GM23248 (cell line): ENCODE measurements at places on chromosomes 1 and 21.

DNA sequence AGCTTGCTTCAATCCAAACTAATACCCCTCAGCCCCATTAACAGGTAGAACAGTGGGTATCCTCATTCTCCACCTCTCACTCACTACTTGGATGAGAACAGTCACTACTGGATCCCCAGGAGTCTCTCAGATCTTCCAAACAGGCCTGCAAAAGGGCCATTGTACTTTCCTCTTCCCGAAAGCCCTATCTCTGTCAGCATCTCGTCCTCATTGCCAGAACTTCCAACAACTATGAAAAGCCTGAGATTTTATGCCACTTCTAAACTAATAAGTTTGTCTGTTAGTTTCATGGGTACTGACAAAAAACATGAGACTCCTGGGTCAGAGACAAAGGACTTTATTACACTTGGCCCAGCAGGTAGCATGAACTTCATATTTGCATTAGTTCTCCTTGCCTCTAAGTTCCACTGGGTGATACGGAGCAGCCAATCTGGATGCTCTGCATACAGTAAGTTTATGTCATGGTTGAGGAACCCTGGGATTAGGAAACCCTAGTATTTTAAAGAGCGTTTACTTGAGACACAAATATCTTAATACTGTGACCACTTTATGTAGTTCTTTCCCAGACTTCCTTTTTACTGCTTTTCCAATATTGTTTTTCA, 38.1 kb downstream of the VANGL2 start:
- DNase-seq = no peak

DNA sequence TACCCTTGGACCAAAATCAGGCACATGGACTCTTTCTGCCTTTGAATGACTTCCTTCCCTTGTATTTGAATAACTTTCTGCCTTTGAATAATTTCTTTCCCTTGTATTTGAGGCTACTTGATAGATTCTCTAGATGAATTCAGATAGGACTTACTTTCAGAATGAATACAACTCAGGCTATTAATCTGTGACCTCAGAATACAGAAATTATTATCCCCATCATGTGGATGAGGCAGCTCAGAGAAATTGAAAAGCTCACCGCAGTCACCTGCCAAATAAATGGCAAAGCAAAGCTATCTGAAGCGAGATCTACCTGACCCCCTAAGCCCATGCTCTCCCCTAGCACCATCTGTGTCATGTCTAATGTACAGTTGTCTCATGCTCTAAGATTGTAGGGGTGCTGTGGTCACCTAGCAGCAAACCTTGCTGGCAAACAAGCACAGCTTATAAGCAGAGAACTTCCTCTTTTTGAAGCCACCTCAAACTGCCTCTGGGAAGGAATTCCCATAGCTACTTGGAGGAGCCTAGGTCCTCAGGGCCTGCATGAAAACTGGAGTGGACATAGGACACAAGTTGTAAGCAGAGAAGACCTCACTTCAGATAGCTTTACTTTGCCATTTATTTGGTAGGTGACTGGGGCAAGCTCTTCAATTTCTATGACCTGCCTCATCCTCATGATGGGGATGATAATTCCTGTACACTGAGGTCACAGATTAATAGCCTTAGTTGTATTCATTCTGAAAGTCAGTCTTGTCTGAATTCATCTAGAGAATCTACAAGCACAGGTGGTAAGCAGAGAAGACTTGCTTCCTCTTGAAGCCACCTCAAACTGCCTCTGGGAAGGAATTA, 66.1 kb downstream of the FASLG start:
- DNase-seq = no peak

DNA sequence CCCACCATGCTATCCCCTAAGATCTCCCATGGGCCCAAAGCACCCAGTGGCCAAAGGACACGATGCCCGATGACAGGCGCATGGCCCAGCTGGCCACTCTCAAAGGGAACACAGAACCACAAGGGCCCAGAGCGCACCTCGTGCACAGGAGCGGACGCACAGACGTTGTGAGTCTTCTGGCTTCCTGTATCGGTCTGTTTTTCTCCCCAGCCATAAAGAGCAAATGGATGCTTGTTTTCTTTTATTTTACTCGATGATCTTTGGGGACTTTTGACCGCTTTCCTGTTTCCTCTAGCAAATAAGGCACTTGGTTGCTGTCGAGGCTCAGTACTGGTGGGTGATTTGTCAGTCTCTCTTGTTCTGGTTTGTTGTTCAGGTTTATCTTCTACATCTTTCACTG, 16.2 kb downstream of the CCSAP start:
- DNase-seq = no peak

DNA sequence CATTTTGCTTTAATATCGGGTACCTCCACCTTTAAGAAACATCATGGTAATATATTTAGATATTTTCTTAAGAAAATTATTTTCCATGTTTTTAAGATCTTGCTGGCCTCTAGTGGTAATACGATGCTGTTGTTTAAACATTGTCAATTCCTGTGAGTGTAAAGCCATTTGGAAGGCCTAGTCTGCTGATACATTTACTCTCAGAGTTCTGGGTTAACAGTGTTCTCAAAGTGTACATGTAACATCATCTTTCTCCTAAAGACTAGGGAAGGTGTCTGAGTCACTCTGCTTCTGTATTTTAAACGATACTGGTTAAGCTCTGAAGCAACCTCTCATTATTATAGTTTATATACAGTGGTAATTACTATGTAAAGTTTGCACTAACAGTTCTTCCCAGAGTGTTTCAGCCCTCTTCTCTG, 189.1 kb downstream of the RASAL2 start:
- DNase-seq = peak; percentile 74

- DNase-seq = no peak
Measured at GRCh38 chr1:33818071-33818470, 45.8 kb upstream of the HMGB4 start.

DNA sequence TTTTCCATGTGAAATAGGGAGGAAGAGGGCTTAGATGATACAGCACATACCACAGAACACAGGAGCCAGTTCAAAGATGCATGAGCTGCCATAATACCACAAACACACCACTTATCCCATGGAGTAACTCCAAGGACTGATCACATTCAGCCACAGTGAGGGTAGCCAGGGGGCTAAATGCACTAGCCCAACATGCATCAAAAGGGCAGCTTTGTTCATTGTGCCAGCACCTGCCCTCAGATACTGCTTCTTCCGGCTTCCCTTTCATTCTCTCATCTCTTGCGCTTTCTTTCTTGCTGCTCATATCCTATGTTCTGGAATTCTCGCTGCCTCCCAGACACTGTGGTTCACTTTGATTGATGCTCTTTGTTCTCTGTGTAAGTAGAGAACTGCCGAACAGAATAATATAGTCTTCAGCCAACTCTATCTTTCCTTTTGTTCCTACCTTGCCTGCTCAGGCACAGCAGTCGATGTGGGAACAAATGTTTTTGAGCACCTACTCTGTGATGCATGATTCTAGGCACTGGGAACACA, 50.0 kb upstream of the SYT6 start:
- no peak for DNase-seq

DNA sequence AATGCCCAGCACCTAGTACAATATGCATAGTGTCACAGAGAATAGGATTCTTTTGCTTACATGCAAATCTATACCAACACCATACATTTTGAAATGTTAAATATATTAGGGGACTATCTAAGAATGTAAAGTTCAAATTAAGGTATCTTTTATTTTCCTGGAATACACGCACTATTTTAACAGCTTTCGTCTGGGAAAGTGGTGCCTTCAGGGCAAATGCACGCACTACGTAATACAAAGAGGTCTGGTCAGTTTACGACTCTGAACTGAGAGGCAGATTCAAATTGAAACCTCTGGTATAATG, 931 bp downstream of the FUBP1 start:
- DNase-seq = no peak

DNA sequence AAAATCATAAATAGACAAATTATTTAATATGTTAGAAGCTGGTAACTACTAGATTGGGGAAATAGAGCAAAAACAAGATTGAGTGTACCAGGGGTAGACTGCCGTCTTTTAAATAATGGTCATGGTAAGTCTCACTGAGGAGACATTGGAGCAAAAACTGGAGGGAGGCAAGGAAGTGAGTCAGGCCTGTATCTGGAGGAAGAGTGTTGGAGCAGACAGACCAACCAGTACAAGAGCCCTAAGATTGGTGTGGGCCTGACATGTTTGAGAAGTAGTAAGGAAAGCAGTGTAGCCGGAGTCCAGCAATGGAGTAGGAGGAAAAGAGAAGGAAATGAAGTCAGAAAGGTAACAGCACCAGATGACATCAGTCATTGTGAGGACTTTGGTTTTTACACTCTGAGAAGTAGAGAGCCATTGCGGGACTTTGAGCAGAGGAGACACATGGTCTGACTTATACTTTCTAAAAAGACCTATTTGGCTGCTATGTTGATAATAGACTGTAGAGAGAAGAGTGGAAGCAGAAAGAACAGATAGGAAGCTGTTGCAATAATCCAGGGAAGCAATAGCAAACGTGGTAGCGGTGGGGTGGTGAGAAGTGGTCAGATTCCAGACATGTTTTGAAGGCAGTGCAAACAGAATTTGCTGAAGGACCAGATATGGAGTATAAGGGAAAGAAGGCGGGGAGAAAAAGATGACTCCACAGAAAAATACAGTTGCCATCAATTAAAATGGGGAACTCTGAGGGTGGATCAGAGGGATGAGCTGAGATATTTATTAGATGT, 44.7 kb upstream of the GJA5 start:
- DNase-seq = no peak

DNA sequence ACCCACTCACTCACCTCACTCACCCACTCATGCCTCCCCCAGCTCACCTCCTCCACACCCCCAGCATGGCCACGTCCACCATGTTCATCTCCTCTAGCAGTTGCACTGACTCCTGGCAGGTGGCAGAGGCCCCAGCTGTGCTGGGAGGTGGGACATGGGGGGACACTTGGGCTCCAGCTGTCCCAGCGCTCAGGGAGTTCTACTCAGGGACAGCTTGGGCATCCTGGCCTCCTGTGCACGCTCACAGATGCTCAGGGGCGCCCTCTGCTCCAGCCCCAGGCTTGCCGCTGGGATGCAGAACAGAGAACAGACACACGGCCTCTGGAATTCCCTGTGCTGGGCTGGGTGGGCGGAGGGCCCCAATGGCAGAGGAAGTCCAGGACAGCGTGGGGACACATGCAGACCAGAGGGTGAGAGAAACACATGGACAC, 5.2 kb downstream of the KRTAP10-8 start:
- no peak for DNase-seq

DNA sequence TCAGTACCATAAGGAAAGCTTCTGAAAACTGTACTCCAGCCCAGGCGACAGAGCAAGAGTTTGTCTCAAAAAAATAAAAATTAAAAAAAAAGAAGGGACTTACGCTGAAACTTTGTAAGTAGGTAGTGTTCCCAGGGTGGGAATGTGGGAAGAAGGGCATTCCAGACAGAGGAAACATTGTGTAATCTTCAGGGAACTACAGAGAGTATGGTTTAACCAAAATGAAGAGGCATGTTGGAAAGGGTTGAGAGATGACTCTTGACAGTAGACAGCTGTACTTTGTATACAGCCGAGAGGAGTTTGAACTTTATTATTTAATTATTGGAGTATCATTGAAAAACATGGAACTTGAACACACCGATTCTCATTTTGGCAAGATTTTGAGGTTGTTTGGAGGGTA, 43.0 kb downstream of the PPP2R5A start:
- DNase-seq = no peak

DNA sequence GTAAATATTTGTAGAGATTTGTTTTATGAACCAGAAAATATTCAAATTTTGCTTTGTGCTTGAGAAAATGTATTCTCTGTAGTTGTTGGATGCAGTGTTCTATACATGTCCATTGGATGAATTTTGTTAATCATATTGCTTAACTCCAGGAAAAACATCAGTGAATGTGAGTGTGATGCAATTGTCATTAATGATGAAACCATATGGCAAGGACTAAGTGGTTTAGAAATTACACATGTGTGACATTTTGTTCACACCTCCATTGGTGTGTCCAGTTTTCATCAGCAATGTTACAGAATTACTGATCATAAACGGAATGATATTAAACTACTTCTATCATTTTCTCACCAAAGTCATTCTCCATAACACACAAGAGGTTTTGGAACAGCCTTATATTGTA, 151.8 kb upstream of the ST6GALNAC5 start:
- no peak for DNase-seq

- no peak for DNase-seq
Measured at GRCh38 chr1:72023063-72023930, 259.0 kb downstream of the NEGR1 start.

- no peak for DNase-seq
Measured at GRCh38 chr1:211474451-211474850, 17.5 kb downstream of the RD3 start.

DNA sequence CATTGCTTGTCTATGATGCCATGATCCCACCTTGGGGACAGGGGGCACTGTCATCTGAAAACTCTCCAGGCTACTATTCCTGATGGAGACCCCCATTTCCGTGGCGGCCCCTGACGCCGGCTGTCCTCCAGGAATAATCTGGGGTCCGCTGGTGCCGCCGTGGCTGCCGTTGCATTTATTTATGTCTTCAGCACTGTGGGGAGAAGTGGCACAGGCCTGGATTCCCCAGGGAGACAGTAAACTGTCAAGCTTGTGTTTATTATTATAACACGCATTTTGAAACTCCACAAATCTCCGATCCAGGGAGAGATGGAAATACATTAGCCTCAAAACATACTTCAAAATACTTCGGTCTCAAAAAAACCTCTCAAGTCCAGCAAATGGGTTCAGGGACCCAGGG, 126.9 kb upstream of the C1orf174 start:
- no peak for DNase-seq

- no peak for DNase-seq
Measured at GRCh38 chr1:245983294-245983967, 523.6 kb downstream of the SMYD3 start.

DNA sequence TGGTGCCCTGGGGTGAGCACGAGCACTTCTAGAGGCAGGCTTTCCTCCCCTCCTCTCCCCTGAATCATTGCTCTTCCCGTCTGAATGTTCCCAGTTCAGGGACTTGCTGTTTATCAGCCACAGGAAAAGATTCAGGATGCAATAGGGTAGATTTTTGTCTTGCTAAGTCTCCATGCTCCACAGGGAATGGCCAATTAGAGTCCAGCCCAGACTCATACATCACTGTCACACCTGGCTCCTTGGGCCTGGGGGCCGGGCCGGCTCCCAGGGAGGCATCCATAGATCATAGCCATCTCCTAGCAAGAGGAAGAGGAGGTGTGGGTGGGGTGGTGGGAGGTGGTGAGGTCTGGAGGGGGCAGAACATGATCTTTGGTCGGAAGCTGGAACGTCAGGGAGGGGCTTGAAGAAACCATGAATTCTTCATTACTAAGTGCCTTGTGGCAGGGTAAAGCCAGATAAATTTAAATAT, 83.4 kb downstream of the LRRN2 start:
- DNase-seq = no peak

DNA sequence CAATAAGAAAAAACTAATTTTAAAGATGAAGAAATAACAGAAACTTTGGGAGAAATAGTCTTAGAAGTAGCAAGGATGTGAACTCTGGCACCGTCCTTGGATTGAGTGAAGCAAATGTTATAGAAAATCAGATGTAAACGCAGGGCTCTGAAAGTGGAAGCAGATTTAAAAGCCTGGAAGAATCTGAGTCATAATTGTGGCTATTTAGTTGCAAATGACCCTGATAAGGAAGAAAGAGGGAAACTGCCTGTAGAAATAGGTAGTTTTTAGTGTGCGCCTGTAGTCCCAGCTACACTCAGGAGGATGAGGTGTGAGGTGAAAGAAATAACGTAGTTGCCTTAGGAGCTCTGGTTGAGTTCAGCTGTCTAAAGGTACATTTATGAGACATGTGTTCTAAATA, 101.0 kb downstream of the NGF start:
- DNase-seq = no peak

GRCh38 chr1:67688526-67689219, 3.7 kb downstream of the GADD45A start:
- no peak for DNase-seq
